MCF 10A (cell line): ENCODE measurements at places on chromosomes 7 and 10.

GRCh38 chr10:15083674-15084501 is 4.7 kb downstream of the ACBD7 start:
- no peak overlapping the region for H3K27ac ChIP-seq
- H3K4me1 ChIP-seq = peaks cover 7% of the 10 kb centered on the region

DNA sequence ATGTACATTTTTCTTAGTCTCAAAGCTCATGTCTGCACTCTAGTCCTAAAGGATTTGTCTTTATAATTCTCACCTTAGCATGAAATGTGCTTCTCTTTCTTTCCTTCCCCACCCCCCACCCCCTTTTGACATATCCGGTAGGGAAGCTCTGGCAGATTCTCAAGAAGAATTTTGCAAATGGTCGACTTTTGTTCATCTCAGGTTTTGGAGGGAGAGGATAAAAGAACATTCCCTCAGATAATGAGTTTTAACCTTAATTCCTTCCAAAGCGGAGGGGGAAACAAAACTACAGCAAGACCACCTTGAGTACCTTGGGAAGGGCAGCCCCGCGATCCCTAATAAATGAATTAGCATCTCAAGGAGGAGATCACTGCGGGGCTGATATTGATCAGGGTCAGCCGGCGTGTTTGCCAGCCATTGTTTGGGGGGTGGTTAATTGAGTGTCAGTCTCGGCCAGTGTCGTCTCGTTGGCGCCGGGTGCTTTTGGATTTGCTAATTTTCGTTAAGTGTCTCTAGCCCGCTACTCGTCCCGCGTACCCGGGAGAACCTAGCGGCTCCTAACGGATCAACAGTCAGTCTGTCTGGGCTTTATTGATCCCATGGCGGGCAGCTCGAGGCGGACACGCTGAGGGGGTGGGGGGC is 874 bp upstream of the BAMBI start:
- H3K27me3 ChIP-seq = peaks cover 12% of the 10 kb centered on the region
- no peak for DNase-seq
- H3K27ac ChIP-seq = no peak overlapping the region
- peaks cover 6% of the 10 kb centered on the region for H3K4me1 ChIP-seq

- H3K4me1 ChIP-seq = peaks cover 30% of the 10 kb centered on the region
- DNase-seq = peak; percentile 66
- H3K27me3 ChIP-seq = no peaks in the 10 kb centered on the region
Observed at GRCh38 chr10:119306514-119306951, 99.2 kb downstream of the GRK5 start.

- no peaks in the 10 kb centered on the region for H3K27me3 ChIP-seq
- no peak overlapping the region for H3K27ac ChIP-seq
- no peak overlapping the region for H3K4me3 ChIP-seq
- no peaks in the 10 kb centered on the region for H3K36me3 ChIP-seq
- DNase-seq = no peak
Observed at GRCh38 chr7:27066148-27066547, 29.7 kb downstream of the HOXA1 start.

DNA sequence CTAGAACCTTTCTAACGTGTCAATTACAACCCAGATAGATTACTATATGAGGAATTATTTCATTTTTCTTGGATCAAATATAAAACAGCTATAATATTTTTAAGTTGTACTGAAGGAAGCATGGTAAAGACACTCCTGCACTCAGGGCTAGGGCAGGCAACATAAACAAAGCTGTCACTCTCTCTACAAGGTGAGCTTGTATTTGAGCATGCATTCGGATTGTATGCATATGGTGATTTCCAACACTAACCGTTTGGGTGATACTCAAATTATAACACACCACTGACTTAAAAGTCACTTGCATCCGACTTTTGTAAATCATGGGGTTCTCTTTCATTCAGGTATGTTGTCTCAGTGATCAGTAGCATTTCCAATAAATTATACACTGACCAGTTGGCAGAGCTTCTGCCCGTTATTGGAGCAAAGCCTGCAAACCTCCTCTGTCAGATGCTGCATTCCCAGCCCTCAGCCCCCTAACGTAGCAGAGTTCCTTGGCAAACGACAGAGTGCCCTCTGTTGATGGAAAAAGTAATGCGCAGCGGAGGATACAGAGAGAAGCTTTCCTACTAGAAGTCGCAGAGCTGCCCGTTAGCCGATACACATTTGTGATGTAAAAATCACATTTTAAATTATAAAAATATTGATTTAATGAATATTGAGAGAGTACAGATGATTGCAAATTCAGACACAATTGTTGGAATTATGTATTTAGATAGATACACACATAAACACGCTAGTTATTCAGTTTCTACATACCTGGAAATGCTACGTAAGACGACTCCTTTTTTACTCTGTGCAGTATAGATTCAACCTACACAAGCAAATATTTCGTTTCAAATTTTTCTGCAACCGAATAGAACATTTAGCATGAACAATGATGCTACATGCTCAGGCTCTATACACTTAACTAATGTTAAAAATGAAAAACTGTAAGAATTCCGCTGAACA is 173.9 kb upstream of the SP4 start:
- H3K4me3 ChIP-seq = no peak overlapping the region
- DNase-seq = peak; percentile 69
- peaks cover 10% of the 10 kb centered on the region for H3K27me3 ChIP-seq
- no peak overlapping the region for H3K27ac ChIP-seq

DNA sequence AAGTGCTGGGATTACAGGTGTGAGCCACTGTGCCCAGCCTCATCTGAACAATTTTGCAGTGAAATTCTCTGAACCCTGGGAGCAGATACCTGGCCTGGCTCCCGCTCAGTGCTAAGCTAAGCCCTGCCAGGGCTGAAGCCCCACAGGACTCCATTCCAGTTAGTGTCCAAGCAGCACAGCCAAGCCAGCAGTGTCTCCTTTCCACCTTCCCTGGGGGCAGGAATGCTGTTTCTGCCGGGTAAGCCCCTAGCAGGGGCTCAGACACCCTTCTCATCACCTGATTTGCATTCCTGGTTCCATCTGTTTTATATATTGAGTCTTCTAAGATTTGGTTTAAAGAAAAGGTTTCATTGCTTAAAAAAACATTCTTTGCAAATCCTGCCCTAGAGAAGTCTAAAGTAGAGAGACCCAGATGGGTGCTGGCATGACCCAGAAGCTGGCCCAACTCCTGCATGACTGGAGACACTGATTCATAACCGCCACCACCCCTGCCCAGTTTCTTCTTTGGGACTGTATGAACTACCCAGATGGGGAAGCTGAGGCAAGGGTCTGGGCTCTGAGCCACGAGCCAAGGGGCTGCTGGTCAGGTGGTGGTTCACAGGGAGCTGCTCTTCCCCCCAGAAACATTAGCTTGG is 14.0 kb downstream of the SLC13A4 start:
- H3K27ac ChIP-seq = no peak overlapping the region
- no peaks in the 10 kb centered on the region for H3K27me3 ChIP-seq
- DNase-seq = peak; percentile 47
- H3K36me3 ChIP-seq = no peaks in the 10 kb centered on the region
- no peaks in the 10 kb centered on the region for H3K4me1 ChIP-seq
- H3K4me3 ChIP-seq = no peak overlapping the region

DNA sequence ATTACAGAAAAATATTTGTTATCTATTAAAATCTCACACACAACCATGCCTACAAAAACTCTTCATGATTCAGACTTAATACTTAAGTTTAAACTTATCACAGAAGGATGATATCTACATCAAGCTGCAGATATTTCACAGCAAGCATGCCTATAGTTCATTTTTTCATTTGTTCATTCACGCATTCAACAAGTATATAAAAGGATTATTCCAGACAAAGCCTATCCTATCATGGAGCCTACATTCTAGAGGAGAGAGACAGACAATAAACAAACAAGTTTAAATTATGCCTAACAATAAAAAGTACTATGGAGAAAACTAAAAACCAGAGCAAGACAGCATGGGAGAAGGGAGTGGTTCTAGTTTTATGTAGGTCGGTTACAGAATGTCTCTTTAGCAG is 10.9 kb downstream of the TRDMT1 start:
- H3K27ac ChIP-seq = no peak overlapping the region
- H3K36me3 ChIP-seq = no peaks in the 10 kb centered on the region
- no peak for DNase-seq
- H3K27me3 ChIP-seq = no peaks in the 10 kb centered on the region
- peaks cover 4% of the 10 kb centered on the region for H3K4me1 ChIP-seq

GRCh38 chr10:78318305-78318704 is 284.6 kb downstream of the RPS24 start:
- no peak overlapping the region for H3K4me3 ChIP-seq
- no peak for DNase-seq
- no peaks in the 10 kb centered on the region for H3K36me3 ChIP-seq
- no peak overlapping the region for H3K27ac ChIP-seq
- H3K4me1 ChIP-seq = peaks cover 3% of the 10 kb centered on the region

DNA sequence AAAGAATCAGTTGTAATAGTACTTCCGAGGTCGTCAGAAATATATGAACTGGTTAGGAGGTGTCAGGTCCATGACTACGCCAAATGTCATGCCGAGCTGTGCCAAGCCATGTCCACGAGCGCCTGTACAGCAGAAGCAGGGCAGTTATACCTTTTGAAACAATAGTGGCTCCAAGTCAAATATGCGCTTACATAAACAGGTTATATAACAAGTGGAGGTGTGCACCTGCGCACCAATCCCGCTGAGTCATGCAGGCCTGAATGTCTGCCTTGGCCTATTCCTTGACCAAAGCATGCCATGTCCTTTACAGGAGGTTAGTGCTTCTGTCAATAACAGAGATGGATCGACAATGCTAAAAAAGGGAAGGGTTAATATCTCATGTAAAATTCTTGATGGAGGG is 21.3 kb upstream of the TRUB1 start:
- no peak for DNase-seq
- no peaks in the 10 kb centered on the region for H3K36me3 ChIP-seq
- no peak overlapping the region for H3K27ac ChIP-seq

- no peak overlapping the region for H3K4me3 ChIP-seq
- H3K36me3 ChIP-seq = no peaks in the 10 kb centered on the region
- H3K4me1 ChIP-seq = no peaks in the 10 kb centered on the region
- no peak overlapping the region for H3K27ac ChIP-seq
- no peaks in the 10 kb centered on the region for H3K27me3 ChIP-seq
- DNase-seq = no peak
Observed at GRCh38 chr10:77212632-77213031, 425.0 kb downstream of the KCNMA1 start.

DNA sequence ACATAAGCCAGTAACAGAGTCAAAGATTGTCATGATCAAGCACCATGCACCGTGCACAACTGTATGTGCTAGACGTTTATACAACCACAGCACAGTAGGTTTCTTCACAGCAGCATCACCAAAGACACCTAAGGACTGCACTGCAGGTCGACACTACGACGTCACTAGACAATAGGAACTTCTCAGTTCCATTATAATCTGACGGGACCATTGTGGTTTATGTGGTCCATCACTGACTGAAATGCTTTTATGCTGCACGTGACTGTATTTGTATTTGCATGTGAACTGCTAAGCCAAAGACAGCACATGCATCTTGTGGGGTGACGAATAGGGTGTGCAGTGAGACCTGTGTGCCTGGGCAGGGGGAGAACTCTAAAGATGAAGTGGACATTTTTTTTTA is 164.9 kb downstream of the PARD3 start:
- no peak overlapping the region for H3K4me3 ChIP-seq
- H3K4me1 ChIP-seq = peaks cover under 1% of the 10 kb centered on the region
- DNase-seq = no peak
- H3K27me3 ChIP-seq = no peaks in the 10 kb centered on the region

DNA sequence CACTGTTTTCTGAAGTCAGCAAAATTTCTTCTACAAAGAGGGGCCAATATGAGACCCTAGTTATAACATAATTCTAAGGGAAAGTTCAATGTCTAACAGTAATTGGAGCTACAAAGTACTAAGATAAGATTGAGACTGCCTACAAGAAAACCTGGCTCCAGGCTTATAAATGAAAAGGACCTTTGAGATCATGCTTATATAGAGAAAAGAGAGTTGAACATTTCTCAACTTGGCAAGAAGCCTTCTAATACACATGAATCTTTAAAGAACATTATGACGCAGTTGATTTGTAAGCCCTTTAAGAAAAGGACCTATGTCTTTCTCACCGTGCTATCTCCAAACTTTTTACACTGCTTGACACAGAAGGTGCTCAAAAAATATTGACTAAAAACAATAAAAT is 87.9 kb downstream of the TPK1 start:
- H3K4me3 ChIP-seq = no peak overlapping the region
- H3K4me1 ChIP-seq = no peaks in the 10 kb centered on the region
- no peak for DNase-seq
- H3K27ac ChIP-seq = no peak overlapping the region
